Stimulated activated CD8-positive, alpha-beta memory T cell treated with anti-CD3 and anti-CD28 coated beads, Interleukin-7, amount 100 ng/mL, for 24 hours (primary cell): ENCODE measurements at places on chromosomes 11 and 22.

- no peak for DNase-seq
These were observed 26.2 kb upstream of the GCAT start for GRCh38 chr22:37781434-37782059.

DNA sequence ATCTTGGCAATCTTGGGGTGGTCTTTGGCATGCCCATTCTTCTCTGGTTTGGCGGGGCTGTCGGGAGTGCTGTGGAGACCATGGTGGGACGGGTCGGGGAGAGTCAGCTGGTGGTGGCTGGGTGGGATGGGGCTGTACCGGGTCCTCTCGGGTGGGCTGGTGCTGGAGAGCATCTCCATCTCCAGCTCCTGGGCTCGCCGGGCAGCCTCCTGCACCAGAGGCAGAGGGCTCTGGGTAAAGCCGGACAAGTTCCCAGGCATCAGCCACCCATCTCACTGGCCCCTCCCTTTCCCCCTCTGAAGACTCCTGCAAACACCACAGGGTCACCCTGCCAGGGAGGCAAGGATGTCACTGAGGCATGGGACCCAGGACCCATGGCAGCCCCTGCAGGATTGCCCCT is 25.1 kb downstream of the ANKK1 start:
- no peak for DNase-seq

- no peak for DNase-seq
These were observed 32.0 kb upstream of the FJX1 start for GRCh38 chr11:35586222-35586621.

- DNase-seq: no peak
These were observed 9.9 kb downstream of the RSPH14 start for GRCh38 chr22:23131931-23132330.

GRCh38 chr11:116596346-116597260 is 176.2 kb downstream of the BUD13 start:
- no peak for DNase-seq

- DNase-seq: no peak
These were observed 508 bp upstream of the FLI1 start for GRCh38 chr11:128693416-128693712.

- no peak for DNase-seq
These were observed 34.5 kb upstream of the SEZ6L start for GRCh38 chr22:26134654-26135330.

DNA sequence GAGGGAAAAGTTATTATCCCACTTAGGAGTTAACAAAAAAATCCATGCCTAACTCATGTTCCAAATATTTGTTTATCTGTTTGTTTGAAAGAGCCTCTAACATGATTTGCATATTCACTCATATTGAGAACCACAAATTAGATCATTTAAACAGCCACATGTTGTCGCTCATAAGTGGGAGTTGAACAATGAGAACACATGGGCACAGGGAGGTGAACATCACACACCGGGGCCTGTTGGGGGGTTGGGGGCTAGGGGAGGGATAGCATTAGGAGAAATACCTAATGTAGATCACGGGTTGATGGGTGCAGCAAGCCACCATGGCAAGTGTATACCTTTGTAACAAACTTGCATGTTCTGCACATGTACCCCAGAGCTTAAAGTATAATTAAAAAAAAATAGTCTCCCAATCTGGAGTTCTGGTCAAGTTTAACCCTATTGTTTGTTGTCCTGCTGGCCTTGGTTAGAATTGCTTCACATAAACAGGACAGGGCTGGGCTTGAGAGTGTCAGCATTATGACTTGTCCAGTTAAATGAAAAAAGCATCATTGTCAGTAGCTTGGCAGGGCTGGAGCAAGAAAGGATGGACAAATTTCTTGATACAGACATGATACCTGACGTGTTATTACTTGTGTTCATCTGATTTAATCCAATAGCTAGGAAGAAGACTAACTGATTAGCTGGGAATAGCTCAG is 57.8 kb upstream of the PSMA1 start:
- no peak for DNase-seq

GRCh38 chr11:1419811-1420210 is 30.1 kb downstream of the BRSK2 start:
- DNase-seq: no peak

GRCh38 chr11:36465449-36466163 is 44.5 kb downstream of the TRAF6 start:
- DNase-seq: no peak

- no peak for DNase-seq
These were observed 57.0 kb downstream of the ETS1 start for GRCh38 chr11:128530118-128531074.

GRCh38 chr11:14413307-14414069 is 54.5 kb upstream of the RRAS2 start:
- no peak for DNase-seq

- no peak for DNase-seq
These were observed 8.7 kb upstream of the LTO1 start for GRCh38 chr11:69683764-69684333.

GRCh38 chr11:33997584-33998251 is 53.8 kb upstream of the CAPRIN1 start:
- DNase-seq: no peak

GRCh38 chr22:24994070-24994763 is 41.7 kb downstream of the KIAA1671 start:
- DNase-seq: peak; percentile 12

DNA sequence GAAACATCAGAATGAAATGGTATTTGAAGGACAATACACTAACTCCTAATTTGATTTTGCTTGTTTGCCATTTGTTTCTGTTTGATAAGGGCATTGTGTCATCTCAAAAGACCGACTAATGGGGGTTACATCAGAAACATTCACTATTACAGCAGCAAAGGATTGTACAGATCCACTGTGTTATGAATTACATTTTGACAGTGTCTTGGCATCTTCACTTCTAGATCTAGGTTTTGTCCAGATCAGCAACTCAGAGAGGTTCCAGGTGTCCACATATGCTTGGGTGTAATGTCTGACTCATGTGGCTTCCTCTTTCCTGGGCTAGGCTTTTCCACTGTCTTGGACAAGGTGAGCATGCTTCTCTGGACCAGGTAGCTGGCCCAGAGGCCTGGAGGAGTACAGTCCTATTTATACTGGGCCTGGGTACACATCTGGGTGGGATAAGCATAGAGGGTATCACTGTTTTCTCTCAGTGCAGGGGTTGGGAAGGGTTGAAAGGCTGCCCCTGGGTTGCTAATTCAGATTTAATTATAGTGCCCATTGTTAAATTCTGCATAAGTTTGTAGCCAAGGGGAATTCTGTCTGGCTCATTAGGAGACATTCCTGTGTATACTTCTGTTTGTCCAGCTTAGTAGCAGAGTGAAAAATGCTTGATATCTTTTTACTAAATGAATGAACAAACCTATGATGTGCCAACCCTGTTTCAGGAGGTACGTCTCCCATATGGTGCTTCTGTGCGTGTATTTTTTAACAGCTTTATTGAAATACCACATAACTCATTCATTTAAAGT is 23.8 kb downstream of the DDI1 start:
- DNase-seq: no peak

DNA sequence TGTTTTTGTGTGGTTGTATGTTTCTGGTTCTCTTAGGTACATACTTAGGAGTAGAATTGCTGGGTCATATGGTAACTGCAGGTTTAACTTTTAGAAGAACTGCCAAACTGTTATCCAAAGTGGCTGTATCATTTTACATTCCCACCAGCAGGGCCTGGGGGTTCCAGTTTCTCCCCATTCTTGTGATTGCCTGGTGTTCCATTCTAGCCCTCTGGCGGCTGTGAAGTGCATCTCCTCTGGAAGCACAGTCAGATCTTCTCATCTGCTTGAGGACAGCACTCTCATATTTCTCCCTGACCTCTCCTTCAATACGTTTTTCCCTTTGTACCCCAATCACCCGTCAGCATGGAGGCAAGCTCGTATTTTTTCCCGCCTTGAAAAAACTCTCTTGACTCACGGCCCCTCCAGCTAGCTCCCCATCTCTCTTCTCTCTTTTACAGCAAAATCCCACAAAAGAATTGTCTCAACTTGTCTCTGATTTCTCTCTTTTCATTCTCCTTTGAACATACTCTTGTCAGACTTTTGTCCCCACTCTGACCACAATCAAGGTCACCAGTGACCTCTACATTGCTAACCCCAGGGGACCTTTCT is 56.8 kb upstream of the THY1 start:
- DNase-seq: no peak

DNA sequence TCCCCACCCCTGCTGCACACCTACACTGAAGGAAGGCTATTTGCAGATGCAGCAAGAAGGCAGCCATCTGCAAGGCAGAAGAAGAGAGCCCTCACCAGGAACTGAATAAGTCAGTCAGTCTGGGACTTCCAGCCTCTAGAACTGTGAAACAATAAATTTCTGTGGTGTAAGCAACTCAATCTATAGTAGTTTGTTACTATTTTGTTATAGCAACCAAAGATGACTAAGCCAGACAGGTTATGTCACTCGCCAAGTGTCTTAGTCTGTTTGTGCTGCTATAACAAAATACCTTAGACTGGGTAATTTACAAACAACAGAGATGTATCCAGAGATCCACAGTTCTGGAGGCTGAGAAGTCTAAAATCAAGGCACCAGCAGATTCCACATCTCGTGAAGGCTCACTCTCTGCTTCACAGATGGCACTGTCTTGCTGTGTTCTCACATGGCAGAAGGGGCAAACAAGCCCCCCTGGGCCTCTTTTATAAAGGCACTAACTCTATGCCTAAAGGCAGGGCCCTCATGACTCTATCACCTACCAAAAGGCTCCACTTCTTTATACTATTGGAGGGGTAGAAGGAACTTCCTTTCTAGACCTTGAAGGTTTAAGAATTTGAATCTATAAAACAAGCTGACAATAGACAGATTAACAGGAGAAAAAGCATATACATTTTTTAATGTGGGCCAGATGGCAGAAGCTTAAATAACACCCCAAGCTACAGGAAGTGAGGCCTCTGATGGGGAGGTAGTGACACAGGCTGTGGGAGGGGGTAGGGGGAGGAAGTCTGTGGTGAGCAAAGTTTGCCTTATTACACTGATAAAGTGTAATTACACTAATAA is 12.3 kb downstream of the APOL6 start:
- peak; percentile 18 for DNase-seq

GRCh38 chr22:29115682-29116288 is 43.0 kb downstream of the KREMEN1 start:
- DNase-seq: no peak

DNA sequence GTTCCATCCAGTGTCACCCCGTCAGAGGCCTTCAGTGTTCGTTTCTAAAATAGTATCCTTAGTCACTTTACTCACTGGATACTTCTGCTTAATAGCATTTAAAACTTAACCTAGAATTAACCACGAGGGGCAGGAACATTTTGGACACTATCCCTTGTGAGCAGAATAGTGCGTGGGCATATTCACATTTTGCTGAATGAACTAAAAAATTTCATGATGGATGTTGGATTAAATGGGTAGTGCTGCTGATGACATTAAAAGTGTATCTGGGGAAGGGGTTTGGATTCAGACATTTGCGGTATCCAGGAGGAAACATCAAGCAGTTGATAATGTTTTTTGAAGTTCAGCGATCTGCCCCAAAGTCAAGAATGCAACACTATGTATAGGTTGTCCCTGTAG is 750 bp upstream of the NAT10 start:
- no peak for DNase-seq
